Upper lobe of right lung (tissue), 1 donor: ENCODE measurements at places on chromosomes 12 and 14.

GRCh38 chr14:54686219-54686870 lies 119.4 kb downstream of the SAMD4A start:
- no peak for DNase-seq

DNA sequence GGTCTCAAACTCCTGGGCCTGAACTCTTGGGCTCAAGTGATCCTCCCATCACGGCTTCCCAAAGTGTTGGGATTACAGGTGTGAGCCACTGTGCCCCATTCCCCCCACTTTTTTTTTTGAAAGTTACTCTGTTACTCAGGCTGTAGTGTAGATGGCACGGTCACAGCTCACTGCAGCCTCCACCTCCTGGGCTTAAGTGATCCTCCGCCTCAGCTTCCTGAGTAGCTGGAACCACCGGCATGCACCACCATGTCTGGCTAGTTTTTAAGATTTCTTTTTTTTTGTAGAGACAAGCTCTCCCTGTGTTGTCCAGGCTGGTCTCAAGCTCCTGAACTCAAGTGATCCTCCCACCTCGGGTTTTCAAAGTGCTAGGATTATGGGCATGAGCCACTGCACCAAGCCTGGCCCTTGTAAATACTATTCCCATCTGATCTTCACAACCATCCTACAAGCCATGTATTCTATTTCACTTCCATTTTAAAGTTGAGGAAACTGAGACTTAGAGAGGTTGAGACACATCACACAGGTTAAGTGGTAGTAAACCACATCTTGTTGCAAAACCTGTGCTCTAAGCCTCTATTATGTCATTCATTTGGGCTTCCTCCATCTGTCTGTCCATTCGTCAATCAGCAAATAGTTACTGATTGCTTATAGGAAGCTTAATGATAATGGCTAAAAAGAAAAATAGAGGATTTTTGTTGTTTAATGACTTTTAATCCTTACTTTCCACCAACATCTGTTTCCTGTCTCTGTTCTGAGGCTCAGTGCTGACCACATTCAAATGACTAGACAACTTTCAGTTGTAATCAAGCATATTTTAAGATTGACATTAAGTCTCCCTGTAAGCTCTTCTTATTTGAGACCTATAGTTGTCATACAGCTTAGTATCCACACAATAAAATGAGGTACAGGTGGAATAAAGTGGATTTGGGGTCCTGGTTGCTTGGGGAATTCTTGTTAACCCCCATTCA lies 9.2 kb downstream of the ASCL4 start:
- no peak for DNase-seq

DNA sequence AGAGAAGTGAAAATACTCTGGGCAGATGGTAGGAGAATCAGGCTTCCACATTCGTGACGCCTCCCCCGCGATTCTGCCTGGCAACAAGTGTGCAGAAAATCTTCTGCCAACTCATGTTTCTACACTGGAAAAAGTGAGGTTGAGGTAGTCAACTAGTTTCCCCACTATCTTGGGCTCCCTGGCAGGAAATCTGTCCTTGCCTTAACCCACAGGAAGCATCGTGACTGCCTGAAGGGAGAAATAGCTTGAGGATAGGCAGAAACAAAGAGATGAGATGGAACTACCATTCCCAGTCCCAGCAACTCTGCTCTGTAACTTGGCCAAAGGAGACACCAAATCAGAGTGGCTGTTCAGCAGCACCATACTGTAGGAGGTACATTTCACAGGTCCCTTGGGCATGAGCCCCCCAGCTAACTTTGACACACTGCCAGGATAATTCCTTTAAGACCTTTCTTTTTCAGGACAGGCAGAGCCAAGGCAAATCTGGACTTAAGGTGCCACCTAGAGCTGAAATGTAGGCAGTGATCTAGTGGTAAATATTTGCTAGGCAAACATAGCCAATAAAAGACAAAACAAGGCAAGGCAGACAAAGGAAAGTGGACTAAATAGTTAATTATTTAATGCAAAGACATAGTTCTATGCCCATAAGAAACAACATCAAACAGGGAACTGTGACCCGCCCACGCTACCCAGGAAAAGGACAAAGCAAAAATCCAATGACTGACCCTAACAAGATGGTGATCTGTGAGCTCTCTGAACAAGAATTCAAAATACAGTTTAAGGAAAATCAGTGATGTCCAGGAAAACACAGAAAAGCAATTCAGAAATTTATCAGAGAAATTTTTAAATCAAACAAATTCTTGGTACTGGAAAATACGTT lies 205.1 kb downstream of the PTPRO start:
- DNase-seq, result peak; percentile 76

- DNase-seq, result no peak
These were observed 37.9 kb downstream of the A2ML1 start for GRCh38 chr12:8860165-8860961.

DNA sequence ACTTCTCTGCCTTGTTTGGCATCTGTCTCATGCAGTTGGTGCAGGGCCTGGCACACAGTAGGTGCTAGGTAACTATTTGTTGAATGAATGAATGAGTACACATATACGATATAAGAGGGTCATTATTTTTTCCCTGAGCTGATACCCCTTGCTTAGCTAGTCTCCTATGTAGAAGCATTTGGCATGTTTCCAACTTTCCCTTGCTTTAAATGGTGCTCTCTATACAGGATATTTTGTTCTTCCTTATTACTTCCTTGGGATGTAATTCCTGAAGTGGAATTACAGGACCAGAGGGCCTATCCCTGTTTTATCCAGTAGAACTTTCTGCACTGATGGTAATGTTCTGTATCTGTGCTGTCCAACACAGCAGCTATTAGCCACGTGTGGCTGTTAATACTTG lies 250.1 kb upstream of the PWP1 start:
- no peak for DNase-seq

- no peak for DNase-seq
These were observed 295.7 kb upstream of the FKBP4 start for GRCh38 chr12:2498964-2499500.

DNA sequence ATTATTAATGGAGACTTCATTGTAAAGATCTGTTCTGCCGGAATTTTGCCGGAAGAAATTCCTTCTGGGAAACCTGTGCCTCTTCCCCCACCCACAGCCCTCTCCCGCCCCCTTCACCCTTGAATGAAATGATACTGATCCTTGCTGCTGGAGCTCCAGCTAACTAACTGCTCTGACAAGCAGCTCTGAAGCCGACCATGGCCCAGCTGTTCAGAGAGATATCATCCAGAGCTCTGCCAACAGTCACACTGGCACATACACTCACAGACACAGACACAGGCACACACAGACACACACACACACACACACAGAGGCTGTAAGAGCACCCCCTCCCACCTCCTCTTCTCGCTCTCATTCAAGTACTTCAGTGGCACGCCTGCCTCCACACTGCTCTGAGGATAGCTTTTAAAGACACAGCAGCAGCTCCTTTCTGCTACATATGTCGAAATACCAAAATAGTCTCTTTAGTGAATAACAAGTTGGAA lies 88.6 kb downstream of the R3HDM2 start:
- no peak for DNase-seq

GRCh38 chr14:64646103-64646502 lies 58.1 kb upstream of the PLEKHG3 start:
- no peak for DNase-seq

- DNase-seq, result no peak
These were observed 58.8 kb downstream of the PPP2R5C start for GRCh38 chr14:101820283-101820798.

- peak; percentile 84 for DNase-seq
These were observed 108.5 kb upstream of the ESRRB start for GRCh38 chr14:76267322-76268046.

DNA sequence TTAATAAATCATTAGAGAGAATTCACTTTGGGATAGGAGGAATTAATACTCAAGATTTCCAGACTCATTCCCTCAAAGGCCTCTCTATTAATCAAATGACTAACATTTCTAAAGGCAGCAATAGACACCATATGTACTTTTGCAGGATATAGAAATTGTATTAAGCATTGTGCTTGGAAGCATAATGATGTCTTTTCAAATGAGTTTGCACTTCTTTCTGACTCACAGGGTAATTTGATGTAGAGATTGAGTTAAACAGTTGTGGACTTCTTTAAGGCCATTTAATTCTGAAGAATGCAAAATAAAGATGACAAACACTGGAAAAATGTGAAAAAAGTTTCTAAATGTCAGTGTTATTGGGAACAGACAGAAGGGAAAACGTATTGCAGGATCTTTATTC lies 63.4 kb upstream of the CSRP2 start:
- DNase-seq, result no peak

- DNase-seq, result no peak
These were observed 92.0 kb downstream of the IRF2BPL start for GRCh38 chr14:76936483-76936882.

GRCh38 chr14:67583711-67584644 lies 16.1 kb downstream of the PIGH start:
- no peak for DNase-seq

DNA sequence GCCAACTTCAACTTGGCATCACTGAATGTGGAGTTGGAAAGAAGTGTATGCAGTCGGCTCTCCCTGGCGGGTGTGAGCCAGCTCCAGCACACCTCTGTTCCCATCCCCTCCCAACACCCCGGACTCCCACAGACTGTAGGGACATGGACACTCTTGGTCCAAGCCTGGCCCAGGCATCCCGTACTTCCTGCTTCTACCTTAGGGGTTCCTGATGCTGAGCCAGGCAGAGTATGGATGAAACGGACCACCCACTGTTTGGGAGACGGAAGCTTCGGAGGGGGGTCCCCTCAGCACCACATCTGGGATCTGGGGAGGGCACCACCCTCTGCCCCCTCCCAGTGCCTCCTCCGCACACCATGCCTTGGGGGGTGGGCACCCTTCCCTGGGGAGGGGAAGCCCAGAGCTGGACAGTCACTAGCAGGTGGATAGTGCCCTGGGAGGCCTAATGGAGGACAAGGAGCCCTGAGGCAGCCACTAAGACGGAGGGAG lies 62.0 kb downstream of the LGMN start:
- peak; percentile 60 for DNase-seq

GRCh38 chr12:67802731-67803130 lies 154.2 kb downstream of the DYRK2 start:
- DNase-seq, result no peak

GRCh38 chr12:124454735-124455134 lies 112.7 kb downstream of the NCOR2 start:
- no peak for DNase-seq

DNA sequence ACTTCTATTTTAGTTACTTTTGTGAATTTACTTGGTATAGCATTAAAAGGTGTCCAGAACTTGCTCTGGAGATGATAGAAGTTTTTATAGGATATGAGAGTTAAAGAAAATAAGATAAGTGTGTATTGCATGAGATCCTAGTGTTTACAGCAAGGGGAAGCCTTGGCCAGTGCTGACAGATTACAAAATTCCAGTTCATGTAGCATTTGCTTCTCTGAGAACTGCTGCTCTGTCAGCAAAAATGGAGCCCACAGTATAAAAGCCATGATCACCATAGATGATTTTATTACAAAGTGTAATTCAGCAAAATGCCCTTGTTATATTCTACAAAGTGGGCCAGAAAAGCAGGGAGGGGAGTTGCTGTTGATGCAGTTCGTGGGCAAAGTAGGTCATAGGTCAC lies 40.0 kb upstream of the ATF1 start:
- no peak for DNase-seq

GRCh38 chr12:64736771-64737170 lies 22.4 kb downstream of the GNS start:
- no peak for DNase-seq

- peak; percentile 82 for DNase-seq
These were observed 325.8 kb upstream of the DIO3 start for GRCh38 chr14:101235335-101236103.

- no peak for DNase-seq
These were observed 172.7 kb downstream of the ANO6 start for GRCh38 chr12:45388545-45388944.

DNA sequence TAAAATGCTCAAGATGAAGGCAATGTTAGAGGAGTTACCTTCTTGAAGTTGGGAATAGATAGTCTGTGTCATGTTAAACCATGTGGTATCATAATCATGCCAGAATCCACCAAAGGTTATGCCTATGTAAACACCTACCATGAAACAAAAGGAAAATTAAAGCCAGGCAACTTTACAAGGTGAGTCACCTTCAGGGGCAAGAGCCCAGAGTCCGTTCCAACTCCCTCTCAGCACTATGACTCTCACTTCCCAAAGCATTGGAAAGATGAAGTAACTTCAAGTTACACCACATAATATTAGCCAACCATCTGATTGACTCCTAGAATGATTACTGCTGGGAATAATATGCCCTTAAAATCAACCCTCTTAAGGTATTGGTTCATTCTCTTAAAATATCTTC lies 38.5 kb downstream of the CATSPERB start:
- DNase-seq, result no peak

GRCh38 chr12:50948798-50949197 lies 3.5 kb upstream of the HIGD1C start:
- no peak for DNase-seq

DNA sequence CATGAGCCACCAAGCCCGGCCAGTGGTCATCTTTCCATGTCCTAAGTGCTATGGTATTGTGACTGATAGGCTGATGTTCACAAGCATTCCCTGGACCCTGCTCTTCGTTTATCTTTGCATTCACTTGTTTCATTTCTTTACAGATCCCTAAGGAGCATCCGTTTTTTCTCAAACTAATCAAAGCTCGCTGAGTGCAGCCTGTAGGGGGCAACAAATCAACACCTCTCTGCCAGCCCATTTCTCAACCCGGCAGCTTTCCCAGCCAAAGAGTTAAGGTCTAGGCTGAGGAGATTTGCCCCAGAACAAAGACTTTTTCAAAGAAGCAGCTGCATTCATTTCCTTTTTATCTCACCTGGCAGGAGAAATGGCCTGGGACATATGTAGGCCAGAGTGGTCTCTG lies 12.1 kb downstream of the SIRT4 start:
- DNase-seq, result no peak

GRCh38 chr12:64034901-64035576 lies 187.1 kb downstream of the KICS2 start:
- DNase-seq, result no peak

DNA sequence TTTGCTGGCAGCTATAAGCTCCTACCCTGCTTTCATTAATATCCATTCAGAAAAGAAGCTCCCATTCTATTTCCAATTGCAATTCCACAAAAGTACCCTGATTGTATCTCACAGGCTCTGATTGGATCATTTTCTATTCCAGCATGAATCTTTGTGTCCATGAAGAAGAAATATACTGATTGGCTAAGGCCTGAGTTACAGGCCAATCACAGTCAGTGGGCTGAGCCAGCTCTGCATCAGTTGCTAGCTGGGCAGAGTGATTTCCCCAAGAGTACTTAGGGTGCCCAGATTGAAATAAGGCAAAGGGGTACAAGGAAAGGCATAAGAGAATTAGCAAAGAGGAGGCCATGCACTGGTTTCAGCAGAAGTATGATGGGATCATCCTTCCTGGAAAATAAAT lies 14.4 kb downstream of the ART4 start:
- DNase-seq, result no peak
